A549 treated with CpdA at 1 μM for 4 hours (cell line): ENCODE measurements at places on chromosomes 16 and 17. TPM values are rescaled to one million over a fixed set of nuclear protein-coding genes. Genes with fewer than 3 reads are reported as not detected.

ENO3 gene
- 48.2 to 65.0 TPM (median 54.7 TPM) in 5 replicates for total RNA-seq

SLC35G6 gene
- total RNA-seq: not detected in 5 replicates

SLC12A3 gene
- not detected in 5 replicates for total RNA-seq

VTN gene
- 17.3 to 26.7 TPM (median 18.8 TPM) in 5 replicates for total RNA-seq

ABI3 gene
- total RNA-seq: 0.02 TPM in 1 of 5 replicates, not detected in the others

TRIM16 gene
- 245 to 303 TPM (median 258 TPM) in 5 replicates for total RNA-seq

SLC38A8 gene
- not detected in 5 replicates for total RNA-seq

IL21R gene
- total RNA-seq: 0.02 to 0.04 TPM in 2 of 5 replicates, not detected in the others

MYO15B gene
- 38.9 to 58.8 TPM (median 48.5 TPM) in 5 replicates for total RNA-seq

SLC47A1 gene
- total RNA-seq: 22.8 to 25.1 TPM (median 23.9 TPM) in 5 replicates

TBX21 gene
- 0.05 to 0.07 TPM (median 0.07 TPM) in 4 of 5 replicates, not detected in the other for total RNA-seq

CD300LD gene
- total RNA-seq: not detected in 5 replicates

OTOA gene
- 0.05 TPM in 2 of 5 replicates, not detected in the others for total RNA-seq

NPIPB6 gene
- 1.3 to 3.3 TPM (median 2.1 TPM) in 5 replicates for total RNA-seq

TPSG1 gene
- total RNA-seq: 0.08 to 0.16 TPM in 2 of 5 replicates, not detected in the others

SDR42E2 gene
- not detected in 5 replicates for total RNA-seq

PTGES3L gene
- total RNA-seq: 0.55 to 0.99 TPM (median 0.84 TPM) in 5 replicates

ZNF785 gene
- not detected in 5 replicates for total RNA-seq

BCL6B gene
- not detected in 5 replicates for total RNA-seq

KRT31 gene
- total RNA-seq: not detected in 5 replicates
